Putamen (tissue), 1 donor: ENCODE measurements at places on chromosomes 6 and 20.
A peak's percentile ranks its signal among the peaks of the same experiment; 100 is the strongest.

DNA sequence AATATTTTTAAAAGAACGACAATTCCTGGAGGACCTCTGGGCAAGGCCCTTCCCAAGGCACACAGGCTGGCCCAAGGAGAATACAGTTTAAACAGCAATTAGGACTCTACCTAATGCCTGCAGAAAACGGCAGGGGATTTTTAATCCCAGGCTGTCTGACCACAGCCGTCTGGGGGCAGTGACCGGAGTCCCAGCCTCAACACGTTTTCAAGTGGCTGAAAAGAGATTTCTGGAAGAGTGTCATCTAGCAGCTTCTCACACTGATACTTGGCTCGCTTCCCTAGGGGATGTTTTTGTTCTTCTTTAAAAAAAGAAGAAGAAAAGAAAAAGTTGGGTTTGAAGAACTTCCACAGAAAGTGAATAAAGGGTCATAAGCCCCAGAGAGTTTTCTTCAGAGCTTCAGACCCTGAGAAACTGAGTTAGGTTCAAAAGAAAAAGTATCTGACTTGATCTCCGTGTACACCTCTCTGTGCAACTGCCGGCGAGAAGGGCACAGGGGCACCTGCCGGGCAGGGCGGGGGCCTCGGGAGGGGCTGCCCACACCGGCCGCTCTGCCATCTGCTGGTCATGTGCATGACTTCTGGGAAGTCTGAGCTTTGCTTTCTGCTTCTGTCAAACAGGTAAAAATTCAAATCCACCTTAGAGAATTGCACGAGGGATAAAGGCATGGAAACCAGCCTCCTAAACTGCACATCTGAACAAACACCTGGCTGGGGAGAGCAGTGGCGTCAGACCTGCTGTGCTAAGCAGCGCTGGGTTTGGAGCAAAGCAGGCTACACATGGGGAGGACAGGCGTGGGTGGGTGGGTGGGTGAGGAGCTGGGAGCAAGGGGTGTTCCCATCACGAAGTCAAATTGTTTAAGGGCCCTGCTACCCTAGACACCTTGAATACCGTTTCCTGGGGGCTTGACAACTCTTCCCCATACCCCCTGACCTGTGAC lies 33.0 kb downstream of the RRBP1 start:
- DNase-seq = no peak

DNA sequence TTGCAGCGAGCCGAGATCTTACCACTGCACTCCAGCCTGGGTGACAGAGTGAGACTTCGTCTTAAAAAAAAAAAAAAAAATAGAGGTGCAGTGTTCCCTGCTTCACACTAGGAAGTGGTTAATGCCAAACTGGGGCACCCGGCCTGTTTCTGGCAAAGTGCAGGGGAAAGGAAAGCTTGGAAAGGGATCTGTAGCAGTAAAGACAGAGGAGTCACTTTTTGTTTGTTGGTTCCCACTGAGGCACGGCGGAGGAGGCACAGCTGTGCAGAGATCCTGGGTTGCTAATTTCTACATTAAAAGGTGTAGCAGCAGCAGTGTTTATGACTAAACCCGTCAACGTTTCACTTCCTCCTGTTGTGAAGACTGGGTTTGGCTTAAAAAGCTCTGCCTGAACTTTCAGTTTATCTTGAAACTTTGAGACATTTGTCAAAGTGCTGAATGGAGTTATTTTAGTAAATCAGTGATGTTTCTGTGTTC lies 125.6 kb downstream of the CARMIL1 start:
- DNase-seq = no peak

DNA sequence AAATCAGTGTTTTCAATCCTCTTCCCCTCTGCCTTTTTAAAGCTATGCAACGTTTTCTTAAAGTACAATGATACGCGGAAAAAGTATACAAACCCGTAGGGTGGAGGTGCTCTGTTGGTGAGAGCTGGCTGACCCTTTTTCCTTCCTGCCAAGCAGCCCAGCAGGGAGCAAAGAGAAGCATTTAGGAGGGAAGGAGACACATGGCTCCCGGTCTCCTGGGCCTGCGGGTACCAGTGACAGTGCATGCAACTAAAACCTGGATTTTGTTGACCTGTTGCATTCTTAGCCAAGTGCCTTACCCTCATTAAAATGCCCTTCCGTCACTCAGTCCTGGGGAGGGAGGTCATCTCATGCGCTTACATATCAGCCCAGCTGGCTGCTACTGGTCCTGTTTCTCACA lies 87.2 kb downstream of the SLX4IP start:
- no peak for DNase-seq

DNA sequence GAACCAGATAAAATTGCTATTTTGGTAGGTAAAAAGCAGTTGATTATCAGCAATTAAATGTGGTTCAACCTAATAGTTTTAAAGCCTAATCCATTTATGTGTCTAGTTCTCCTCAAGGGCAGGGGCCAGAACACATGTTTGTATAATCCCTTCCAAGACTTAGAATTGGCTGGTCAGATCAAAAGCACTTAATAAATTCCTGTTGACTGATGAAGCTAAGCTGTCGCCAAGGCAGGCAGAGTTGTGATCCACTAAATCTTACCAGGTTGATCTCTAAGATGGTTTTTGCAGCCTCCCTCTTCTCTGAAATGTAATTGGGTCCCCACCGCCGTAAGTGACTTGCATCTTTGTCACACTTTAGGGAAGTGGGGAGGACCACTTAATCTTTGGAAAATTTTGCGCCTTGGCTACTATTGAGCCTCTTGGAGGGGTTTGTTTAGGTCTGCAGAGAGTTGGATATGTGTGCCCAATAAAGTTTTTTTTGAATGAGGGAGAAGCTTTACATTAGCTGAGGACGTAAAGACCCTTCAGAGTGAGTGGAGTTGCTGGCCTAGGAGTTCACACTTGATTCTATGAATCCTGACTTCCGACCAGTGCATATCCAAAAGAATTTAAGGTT lies 65.9 kb downstream of the PHF20 start:
- no peak for DNase-seq

DNA sequence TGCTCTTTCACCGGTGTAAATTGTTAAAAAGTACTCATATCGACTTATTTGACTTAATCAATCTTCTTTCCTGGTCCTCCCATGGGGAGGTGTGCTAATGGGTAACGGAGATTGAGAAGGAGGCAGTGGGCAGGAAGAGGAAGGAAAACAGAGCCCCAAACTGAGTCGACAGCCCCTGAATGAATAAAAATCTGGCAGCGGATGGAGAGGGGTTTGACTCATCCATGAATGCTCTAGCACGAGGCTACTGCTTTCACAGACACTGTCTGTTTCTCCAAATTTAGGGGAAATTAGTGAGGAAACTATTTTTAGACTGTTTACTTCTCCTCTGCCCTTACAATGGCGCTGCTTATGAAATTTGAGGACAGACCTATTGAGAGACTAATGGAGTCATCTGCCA lies 142.2 kb upstream of the ATXN1 start:
- DNase-seq = peak; percentile 4

DNA sequence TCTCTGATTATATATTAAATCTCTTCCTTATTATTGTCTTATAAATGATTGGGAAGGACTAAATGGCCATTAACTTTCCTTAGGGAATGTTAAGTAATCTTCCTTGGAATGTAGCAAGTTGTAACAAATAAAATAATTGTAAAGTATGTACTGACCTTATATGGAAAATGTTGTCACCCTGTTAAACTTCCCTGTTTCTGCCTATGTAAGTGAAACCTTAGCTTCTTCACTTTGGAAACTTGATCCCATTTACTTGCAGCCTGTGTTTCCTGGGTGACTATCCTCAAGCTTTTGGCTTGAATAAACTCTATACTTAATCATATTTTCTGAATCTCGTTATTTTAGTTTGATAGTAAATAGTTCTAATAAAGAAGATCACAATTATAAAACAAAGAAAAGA lies 519.5 kb upstream of the PTCHD4 start:
- no peak for DNase-seq

- DNase-seq = peak; percentile 47
Measured at GRCh38 chr6:36241728-36242127, 28.1 kb upstream of the PNPLA1 start.

- peak; percentile 29 for DNase-seq
Measured at GRCh38 chr6:167858086-167858591, 31.4 kb downstream of the AFDN start.
